ENCODE measurements at places on chromosomes 12 and 14.

DNA sequence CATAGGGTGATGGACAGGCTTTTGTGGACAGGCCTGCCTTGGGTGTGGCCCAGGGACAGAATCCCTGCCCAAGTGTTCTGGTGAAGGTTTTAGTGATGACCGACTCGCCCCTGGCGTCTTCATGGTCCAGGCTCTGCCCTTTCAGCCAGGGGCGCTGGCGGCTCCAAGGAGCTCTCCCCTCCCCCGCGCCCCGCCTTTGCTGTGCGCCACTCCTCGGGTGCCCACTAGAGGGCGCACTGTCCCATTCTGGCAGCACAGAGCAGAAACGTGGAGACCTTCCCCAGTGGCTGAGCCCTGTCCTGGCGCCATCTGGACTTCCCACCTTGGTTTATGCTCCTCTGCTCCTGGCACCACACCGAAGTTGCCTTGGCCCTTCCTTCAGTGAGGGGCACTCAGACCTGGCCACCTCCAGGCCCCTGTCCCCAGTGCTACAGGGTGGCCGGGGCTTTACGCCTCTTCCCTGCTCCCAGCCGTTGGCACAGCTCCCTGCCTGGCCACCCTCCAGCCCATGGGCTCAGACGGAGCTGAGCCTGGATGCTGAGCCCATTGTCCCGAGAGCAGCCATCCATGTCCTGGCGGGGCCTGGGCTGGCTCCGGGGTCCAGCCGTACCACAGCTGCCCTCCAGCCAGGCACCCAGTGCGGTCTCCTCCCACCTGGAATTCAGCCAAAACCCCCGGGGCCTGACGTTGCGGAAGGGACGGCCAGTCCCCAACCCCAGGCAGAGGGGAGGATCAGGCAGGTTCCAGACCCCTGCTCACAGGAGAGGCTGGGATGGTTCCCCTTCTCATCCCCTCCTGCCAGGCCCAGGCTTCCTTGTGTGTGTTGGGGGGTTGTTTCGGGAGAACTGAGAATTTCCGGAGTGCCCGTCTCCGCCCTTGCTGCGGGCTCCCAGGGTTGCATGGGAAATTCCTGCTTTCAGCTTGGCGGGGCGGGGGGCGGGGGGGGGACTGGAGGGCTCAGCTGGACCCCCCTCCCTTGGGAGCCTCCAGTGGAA is 5.6 kb upstream of the CRIP1 start:
- peak; percentile 95 for DNase-seq

- peak; percentile 44 for DNase-seq
Observed at GRCh38 chr12:59149995-59150642, 229.8 kb upstream of the LRIG3 start.

DNA sequence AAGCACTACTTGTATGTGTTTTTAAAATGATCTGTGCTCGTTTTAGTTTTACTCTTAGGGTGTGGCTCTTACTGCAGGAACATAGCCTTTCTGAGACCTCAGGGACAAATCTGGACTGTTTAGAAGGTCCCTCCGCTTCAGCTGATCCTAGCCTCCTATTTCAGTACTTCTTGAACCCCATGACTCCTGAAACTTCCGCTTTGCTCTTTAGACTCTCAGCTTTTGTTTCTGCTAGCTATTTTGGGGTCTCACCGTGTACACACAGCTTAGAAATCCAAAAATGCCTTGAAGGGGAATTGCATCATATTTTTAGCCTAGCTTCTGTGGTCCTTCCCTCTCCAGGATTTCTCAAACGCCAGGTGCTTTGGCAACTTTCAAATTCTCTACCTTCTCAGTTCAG is 8.3 kb downstream of the OR11G2 start:
- DNase-seq = no peak

GRCh38 chr12:51873251-51873994 is 14.5 kb upstream of the ANKRD33 start:
- DNase-seq = no peak

DNA sequence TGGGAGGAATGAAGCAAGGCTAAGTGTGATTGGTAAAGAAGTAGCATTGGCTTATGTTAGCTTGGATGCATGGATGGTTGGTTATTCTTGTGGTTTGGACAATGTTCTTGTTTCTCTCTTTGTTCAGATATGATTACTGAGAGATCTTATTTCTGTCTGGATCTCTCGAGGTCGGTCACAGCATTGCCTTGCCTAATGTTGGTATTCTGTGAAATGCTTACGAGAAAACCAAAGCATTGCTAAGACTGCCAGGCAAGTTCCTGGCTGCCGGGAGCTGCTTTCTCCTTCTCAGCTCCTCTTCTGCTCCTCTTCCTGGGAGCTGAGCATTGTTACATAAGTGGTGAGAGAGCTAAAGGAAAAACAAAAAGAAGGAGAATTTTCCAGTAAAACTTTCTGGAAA is 7.4 kb upstream of the RND1 start:
- no peak for DNase-seq

- DNase-seq = peak; percentile 84
Observed at GRCh38 chr14:102849526-102850379, 72.5 kb downstream of the TRAF3 start.

GRCh38 chr14:69924201-69924600 is 45.0 kb downstream of the SMOC1 start:
- no peak for DNase-seq

DNA sequence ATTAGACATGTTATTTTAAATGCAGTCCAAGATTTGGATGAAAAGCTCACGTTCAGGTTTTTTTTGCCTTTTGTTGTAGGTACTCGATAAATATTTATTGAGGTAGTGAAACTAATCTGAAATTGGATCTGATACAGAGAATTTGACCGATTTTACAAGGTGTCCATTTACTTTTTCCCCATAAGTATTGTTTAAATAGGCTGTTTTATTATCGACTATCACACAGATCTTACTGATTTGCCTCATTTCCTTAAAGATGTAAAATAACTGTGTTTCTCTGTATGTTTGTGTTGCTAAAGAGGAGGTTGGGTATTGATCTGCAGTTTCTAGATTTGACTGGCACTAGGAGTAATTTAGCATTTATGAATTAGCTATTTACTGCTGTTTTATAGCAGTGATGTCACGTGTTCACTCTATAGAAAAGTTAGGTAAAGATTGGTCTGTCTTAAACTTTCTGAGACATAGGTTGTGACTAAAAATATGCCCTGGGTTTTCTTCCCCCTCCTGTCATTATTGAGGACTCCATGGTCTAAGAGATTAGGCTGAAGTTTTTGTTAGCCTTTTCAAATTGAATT is 3.5 kb downstream of the RAP1B start:
- DNase-seq = no peak

GRCh38 chr12:122942637-122943036 is 23.6 kb downstream of the ABCB9 start:
- DNase-seq = no peak

DNA sequence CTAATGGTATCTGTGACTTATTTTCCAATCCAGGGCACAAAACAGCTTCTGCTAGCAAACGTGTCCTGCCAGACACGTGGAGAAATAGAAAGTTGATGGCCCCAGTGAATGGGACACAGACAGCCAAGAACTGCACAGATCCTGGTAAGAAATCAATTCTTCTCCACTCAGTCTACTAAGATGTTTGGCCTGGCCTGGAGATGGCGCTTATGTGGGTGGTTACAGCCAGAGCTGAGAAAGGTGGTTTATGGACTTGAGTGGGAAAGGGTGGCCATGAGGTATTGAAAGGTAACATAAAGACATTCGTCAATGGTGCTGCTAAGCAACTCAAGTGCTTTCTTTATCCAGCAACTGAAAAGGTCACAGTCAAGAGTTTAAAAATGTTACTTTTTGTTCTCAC is 2.9 kb downstream of the SLC24A4 start:
- no peak for DNase-seq

- DNase-seq = no peak
Observed at GRCh38 chr14:23054000-23054811, 3.1 kb downstream of the CDH24 start.

GRCh38 chr12:125402874-125403789 is 337.9 kb downstream of the AACS start:
- DNase-seq = no peak

DNA sequence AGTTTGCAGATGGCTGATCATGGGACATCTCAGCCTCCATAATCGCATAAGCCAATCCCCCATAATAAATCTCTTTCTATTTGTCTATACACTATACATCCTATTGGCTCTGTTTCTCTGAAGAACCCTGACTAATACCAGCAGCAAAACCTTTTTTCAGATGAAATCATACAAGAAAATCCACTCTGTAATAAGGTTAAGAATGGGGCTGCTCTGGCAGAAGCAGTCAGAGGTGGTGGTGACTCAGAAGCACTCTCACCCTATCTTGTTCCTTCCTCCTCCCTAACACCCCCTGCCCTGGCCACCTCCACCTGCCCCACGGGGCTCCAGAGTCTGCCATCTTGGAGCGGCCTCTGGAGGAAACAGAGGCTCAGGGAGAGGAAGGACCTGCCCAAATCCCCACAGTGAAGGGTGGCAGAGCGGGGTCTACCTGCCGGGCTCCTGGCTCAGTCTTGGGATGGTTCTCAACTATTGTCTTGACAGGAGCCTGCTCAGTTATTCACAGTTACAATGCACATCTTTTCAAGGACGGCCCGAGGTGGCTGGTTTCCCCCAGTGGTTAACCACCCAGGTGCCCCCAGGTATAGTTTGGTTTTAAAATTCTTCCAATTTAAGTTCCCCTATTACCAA is 109.3 kb upstream of the EVL start:
- DNase-seq = no peak

DNA sequence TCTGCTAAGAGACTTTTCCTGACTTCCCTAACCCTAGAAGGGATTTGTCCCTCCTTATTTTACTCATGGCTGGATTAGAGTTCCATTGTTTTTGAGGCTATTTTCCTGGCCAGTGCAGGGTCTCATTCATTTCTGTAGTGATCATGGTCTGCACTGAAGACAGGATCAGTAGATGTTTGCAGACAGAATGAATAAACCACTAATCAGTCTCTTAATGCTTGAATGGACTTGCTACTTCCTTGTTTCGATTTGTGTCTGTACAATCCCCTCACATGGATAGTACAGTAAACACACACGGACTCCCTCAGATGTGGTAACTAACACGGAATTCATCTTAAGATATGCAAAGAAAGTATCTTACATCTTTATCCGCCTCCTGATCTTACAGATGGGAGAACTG is 102.6 kb upstream of the PRB2 start:
- no peak for DNase-seq

GRCh38 chr12:57454566-57455373 is at the start of gene INHBE:
Gene INHBE, plus strand, starts transcription at chr12:57455307. Its CDS starts 230 bp downstream, at chr12:57455537.
- peak; percentile 62 for DNase-seq

DNA sequence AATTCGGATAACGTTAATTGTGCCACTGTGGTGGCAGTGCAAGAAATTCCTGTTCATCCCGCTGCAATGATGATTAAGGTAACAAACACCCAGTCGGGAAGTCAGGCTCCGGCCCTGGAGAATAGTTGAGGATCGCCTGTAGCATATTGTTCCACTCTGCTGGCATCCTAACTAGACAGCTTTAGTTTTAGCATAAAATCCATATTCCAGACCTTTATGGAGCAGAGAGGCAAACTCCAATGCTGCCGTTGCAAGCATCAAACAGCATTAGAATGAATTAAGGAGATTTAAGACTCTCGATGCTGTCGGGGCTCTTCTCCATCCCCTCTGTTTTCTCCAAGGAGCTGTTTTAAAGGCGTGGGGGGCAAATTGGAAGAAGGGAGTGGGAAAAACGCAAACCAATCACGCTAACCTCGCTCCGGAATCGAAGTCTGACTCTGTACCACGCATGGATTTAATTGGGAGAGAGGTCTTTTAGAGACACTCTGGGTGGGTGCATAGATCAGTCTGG is 660.4 kb downstream of the VRK1 start:
- no peak for DNase-seq

DNA sequence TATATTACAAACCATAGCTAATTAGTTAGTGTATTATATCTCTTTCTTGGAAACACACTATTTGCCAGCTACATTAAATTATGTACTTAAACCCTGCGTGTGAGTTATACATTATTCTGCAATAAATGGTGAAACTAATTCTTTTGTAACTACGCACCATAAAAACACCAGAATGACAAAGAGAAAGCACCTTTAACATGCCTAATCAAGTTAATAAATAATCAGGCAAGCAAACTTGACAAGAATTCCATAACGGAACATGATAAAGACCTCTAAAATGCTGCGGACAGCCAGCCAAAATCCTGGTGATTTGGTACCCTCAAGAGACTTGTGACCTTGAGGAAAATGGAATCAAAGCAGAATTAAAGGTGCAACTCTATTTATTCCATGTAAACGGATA is 375.3 kb upstream of the KITLG start:
- no peak for DNase-seq

DNA sequence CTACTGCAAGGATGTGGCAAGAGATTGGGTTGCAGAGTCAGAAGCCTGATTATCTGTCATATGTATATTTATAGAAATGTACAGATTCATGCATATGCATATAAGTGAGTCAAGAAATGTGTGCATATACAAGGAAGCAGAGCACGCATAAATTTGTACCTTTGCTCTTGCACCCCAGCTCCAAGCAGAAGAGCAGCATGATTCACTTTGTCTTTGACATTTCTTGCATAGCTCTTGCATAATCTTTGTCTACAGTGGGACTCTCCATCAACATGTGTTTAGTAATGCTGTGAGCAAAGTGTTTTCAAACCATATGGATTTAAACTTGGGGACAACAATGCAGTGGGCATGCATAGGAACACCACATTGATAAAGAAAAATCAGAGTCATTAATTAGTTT is 330.7 kb upstream of the DCN start:
- DNase-seq = no peak

- DNase-seq = no peak
Observed at GRCh38 chr12:88172844-88173407, 30.8 kb downstream of the TMTC3 start.

- DNase-seq = no peak
Observed at GRCh38 chr14:31926652-31927347, 150.3 kb upstream of the ARHGAP5 start.

DNA sequence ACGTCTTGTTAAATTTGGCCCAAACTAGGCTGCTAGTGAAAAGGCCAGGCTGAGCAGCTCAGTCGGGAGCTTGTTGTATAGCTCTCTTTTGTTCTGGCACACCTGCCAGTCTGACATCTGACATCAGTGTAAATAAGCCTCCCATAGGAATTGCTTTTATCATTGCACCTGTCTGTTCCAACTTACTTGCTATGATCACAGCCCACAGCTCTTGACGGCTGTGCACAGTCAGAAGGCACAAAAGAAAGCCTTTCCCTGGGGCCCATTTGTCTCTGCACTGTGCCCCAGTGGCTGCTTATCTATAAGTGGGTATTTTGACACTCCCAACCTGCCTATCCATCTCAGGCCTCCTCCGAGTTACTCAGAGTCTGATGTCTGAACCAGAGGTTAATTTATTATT is 324.5 kb downstream of the NUAK1 start:
- peak; percentile 97 for DNase-seq

- no peak for DNase-seq
Observed at GRCh38 chr12:48750215-48750614, 33.7 kb upstream of the CCNT1 start.

DNA sequence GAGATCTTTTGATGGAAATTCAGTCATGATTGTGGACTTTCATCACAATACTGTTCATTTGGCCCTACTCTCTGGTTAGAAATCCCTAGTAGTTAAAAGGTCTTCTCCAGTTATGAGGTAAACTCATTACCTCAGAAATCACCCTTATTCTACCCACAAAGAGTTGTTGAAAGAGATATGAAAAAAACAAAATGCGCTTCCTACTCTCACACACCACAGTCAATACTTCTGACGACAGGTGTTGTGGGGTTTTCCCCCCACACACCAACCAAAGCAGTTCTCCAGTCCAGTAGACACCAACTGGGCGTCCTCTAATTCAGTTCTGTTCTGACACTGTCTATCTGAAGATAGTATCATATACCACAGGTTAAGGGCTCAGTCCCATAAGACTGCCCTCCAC is 54.9 kb downstream of the TRMT5 start:
- no peak for DNase-seq
